Tibial artery (tissue), 4 donors: ENCODE measurements at places on chromosomes 1 and 21.

DNA sequence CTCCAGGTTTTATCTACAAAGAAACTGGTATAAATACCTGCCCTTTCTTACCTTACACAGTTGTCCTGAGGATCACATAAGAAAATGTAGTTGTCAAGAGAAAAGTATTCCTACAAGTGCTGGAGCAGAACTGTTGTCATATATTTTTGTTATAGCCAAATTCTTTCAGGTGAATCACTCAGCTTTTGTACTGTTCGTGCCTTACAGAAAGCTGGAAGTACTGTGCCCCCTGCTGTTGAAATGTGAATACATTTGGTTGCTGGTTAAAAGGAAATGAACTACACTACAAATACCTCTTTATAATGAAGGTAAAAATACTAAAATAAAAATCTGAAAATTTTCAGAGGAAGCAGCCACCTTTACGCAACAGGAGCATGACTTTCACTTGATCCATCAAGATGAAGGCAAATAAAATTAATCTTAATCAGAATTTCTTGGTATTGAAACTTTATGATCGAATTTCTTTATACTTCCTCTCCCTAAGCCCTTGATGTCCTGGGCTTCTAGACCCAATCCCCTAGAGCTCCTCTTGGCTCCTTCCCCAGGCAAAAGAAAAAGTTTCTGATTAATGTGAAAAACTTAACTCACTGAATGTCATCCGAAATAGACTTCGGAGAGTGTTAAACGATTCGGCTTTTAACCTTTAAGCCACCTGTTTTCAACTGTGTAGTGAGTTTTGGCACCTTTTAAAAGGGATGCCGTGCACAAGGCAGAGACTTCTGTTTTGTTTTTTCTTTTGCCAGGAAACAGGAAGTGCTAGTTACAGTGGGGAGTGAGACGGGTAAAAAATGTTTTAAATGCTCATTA lies 12.5 kb downstream of the CHML start:
- no peak for DNase-seq

GRCh38 chr21:41431788-41432548 lies 5.9 kb downstream of the MX1 start:
- DNase-seq = no peak

- DNase-seq = no peak
These were observed 6.0 kb upstream of the MYOG start for GRCh38 chr1:203091761-203092330.

DNA sequence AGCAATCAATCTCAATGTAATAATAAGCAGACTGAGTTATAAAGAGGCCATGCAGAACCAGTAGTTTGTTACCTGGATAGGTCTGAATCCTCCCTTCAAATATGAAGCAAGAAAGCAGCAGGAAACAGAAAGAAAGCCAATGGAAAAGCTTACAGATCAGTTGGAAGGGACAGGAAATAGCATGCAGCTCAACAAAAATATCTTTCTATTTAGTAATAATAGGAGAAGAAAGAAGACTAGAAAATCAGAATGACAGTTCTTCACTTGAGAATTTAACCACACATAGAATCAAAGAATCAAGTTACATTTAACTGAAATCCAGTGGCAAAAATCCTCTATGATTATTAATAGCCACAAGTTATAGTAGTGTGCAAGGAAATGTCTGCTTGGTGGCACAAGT lies 194.4 kb downstream of the EIF4G3 start:
- no peak for DNase-seq

- no peak for DNase-seq
These were observed 49.6 kb upstream of the IRF2BP2 start for GRCh38 chr1:234659538-234659937.

DNA sequence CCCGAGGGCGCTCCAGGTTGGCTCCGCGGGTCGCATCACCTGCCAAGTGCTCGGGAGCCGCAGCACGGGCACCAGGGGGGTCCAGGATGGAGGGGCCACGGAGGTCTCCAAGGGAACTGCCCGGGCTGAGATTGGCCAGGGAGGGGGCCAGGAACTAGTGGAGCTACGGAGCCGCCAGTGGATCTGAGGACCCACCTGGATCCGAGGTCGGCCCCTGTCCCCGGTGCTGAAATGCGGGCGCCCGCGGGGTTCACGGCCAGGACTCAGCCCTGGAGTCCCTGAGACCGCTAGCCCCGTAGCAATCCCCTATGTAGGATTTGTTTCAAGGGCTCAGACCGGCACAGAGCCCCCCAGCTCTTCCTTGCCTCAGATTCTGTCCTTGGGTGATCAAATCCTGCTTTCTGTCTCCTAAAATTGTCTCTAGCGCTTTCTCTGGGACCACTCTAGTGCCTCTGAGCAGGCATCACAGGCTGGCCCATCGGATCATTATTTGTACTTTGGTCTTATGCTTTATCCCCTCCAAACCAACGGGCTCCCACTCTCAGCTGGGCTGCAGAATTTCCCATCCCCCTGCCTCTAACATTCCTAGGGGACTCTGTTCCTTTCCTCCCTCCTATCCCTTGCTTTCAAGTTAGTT lies 27.3 kb downstream of the KIAA2013 start:
- DNase-seq = no peak

GRCh38 chr1:161139766-161140165 lies 7.3 kb upstream of the DEDD start:
- peak; percentile 6 for DNase-seq

GRCh38 chr1:15100121-15100879 lies 53.2 kb upstream of the TMEM51 start:
- DNase-seq = no peak

GRCh38 chr1:198723127-198723526 lies 84.3 kb downstream of the PTPRC start:
- DNase-seq = no peak
